ENCODE measurements at places on chromosomes 1 and 21.

GRCh38 chr1:7561331-7561921, 209.7 kb upstream of the VAMP3 start:
- no peak for DNase-seq

- DNase-seq: no peak
These were observed 50.9 kb upstream of the TARBP1 start for GRCh38 chr1:234529950-234530237.

- no peak for DNase-seq
These were observed 151.7 kb downstream of the ZC3H11B start for GRCh38 chr1:219460896-219461815.

DNA sequence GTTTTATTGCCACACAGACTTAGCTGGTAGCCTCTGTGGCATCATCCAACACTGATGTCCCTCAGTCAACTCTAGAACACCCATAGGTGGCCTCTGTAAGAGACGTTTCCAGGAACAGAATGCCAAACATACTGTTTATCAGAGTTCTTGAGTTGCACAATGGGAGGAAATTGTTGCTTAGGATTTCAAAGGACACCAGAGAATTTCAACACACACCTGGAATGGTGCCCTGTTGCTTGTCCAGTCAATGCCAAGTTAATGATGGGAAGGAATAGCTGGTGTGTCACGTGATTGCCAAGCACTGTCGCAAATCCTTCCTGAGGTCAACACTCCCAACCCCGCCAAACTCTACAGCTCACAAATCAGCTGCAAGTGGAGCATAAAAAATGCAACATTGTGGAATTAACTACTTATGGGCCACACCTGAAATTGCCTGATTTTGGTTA, 28.6 kb upstream of the DUSP23 start:
- peak; percentile 19 for DNase-seq

DNA sequence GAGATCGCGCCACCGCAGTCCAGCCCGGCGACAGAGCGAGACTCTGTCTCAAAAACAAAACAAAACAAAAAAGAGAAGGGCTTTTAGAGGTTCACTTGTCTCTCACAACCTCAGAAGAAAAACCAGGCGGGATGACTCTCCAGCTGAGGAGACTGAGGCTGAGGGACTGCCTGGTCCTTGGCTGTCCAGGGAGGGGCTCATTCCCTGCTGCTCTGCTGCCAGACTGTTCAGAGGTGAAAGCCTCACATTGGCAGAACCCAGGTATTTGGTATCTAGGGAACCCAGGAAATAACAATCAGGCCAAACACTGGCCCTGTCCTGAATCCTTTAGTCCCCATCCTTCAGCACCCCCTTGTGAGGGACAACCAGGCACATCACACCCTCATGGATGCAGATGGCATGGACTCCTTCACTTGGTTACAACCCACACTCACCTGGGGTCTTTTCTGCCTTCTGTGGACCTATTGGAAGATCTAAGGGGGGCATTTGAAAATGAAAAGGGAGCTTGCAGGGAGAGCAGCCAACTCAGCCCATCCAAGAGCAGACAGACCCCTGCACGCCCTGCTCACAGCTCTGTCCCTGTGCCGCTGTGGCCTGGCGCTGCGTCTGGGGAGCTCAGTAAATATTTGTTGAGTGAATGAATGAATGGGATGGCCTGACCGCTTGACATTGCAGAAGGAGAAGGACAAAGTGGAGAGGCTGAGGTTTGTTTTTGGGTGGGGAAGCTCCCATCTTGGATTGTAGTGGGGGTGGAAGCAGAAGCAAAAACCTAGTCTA, 33.4 kb downstream of the CD247 start:
- DNase-seq: no peak

- no peak for DNase-seq
These were observed 85.0 kb downstream of the MRPL37 start for GRCh38 chr1:54284781-54285529.

- no peak for DNase-seq
These were observed 136.8 kb upstream of the F3 start for GRCh38 chr1:94678202-94678848.

DNA sequence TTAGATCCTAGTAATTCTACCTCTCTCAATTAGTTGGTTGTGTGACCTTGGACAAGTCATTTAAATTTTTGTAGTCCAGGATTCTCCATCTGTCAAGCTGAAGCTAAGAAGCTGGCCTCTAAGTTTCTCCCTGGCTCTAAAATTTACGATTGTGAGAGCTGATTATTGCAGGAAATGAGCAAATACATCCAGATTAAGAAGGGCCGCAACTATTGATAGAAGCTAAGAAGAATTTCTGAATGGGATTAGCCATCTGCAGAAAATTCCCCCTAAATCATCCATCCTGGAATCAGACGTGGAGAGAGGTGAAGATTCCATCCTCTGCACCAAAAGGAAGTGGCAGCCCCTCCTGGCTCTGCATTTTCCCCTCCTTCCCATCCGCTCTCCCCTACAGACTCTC, 55.0 kb downstream of the HIVEP3 start:
- no peak for DNase-seq

DNA sequence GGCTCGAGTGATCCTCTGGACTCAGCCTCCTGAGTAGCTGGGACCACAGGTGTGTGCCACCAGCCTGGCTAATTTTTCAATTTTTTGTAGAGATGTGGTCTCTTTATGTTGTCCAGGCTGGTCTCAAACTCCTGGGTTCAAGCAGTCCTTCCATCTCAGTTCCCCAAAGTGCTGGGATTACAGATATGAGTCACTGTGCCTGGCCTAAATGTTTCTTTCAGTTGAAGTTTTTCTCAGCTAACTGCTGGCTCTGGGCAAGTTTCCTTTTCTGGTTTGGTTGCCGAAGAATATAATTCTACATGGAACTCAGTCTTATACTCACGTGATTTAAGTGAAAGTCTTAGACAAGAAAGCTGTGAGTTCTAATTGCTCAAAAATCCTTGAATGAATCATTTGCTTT, 57.0 kb downstream of the SASS6 start:
- no peak for DNase-seq

- DNase-seq: no peak
These were observed 119.7 kb downstream of the TGFB2 start for GRCh38 chr1:218464871-218465270.

DNA sequence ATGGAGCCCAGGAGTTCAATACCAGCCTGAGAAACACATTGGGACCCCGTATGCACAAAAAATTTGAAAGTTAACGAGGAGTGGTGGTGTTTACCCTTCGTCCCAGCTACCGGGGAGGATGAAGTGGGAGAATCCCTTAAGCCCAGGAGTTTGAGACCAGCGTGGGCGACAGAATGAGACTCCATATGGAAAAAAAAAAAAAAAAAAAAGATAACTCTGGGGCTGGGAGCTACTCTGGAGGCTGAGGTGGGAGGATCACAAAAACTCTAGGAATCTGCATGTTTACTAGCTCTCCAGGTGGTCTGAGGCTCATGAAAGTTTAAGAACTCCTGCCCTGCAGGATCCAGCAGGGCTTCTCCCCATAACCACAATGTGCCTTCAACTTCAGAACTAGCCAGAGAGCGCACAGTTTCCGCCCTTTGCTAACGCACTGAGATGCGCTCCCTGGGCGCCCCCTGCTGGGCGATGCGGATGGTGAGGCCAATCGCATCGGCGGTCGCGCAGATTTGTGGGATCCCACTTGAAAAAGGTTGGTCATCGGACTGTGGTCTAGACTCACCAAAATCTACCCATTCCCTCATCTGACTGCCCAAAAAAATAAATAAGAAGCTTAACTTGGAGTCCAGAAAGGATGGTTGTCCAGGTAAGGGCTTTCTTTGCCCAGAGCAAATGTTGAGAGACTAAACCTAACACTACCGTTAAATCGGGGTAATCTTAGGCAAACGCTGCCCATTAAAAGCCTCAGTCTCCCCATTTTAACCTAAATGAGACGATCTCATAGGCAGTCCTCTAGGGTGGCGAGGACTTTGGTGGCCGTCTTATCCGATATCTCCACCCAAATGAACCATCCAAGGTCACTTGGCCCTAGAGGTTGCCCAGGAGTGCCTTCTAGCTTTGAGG, 8.8 kb downstream of the ZNF683 start:
- DNase-seq: no peak

GRCh38 chr21:27466140-27466539, 499.3 kb upstream of the ADAMTS5 start:
- no peak for DNase-seq

DNA sequence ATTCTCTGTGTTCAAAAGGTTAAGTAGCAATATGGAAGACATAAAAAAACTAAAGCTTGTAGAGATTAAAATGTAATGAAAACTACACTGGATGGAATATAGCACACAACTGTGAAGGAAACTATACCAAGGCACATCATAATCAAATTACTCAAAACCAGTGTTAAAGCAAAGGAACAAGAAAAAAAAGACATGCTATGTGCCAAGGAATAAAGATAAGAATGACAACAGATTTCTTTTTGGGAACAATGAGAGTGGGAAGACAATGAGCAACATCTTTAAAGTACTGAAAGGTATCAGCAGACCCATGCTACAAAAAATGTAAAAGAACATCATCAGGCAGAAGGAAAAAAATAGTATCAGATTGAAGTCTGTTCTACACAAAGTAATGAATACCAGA, 157.8 kb downstream of the VPS13D start:
- DNase-seq: no peak

- DNase-seq: no peak
These were observed 148.4 kb upstream of the MAP1LC3C start for GRCh38 chr1:242147096-242147976.

DNA sequence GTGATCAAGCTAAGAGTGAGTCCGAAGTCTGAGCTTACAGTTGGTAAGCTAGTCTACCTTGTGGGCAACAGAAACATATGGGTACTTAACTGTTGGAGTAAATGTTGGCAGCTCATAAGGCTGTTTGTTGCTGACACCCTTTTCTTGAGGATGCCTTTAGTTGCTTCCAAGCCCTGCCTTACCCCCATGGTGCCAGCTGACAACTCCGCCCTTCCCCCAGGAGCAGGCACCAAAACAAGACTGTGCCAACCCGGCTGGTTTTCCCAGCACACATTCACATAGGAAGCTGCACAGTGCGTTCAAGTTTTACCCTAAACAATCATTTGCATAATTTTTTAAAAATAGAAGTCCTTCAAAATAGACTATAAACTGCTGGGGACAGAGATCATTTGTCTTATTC, 150.2 kb upstream of the LMO4 start:
- DNase-seq: no peak

- no peak for DNase-seq
These were observed 49.9 kb upstream of the CYP2J2 start for GRCh38 chr1:59976194-59977074.

DNA sequence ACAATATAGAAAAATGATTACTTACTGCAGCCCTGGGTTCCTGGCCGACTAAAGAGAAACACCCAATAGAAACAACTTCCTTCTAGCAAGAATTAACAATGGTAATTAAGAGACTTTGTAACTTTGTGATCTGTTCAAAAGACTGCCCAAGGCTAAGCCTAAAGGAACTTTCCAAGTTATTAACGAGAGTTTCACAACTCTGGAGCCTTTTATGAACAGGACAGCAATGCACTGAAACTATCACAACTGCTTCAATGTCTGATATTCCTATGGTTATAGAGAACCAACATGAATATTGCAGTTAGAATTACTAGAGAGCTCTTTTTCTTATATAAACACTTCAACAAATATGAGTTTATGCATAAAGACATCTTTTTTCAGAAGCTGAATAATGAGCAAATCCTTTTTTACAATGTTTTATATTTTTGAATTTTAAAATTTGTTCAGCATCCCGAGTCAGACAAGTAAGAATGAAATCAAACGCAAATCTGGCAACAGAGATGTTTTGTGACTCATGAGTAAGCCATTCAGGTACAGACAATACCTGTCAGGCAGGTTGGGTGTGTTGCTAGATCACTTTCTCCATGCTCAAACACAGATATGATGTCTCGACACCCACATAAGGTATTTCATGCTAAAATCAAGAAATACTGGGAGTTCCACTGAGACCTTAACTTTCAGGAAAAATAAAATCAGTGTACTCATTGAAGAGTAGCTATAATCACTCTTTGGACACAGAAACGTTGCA, 22.2 kb upstream of the KCNJ15 start:
- no peak for DNase-seq

GRCh38 chr1:97832481-97832880, 88.4 kb downstream of the DPYD start:
- no peak for DNase-seq

DNA sequence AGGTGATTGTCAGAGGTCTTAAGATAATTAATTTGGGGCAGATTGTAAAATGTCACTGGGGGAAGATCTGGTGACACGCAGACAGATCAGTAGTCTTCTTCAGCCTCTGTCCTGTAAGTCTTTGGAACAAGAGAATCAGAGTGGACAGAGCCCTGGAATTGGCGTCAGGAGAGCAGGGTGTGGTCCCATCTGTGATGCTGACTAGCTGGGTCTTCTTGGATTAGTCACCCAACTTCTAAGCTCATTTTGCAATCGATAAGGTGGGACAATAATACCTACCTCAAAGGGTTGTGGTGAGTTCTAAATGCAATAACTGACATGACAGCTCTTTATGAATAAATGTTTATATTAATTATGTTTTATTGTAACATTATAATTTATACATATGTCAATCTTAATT, 4.8 kb downstream of the FASLG start:
- no peak for DNase-seq

DNA sequence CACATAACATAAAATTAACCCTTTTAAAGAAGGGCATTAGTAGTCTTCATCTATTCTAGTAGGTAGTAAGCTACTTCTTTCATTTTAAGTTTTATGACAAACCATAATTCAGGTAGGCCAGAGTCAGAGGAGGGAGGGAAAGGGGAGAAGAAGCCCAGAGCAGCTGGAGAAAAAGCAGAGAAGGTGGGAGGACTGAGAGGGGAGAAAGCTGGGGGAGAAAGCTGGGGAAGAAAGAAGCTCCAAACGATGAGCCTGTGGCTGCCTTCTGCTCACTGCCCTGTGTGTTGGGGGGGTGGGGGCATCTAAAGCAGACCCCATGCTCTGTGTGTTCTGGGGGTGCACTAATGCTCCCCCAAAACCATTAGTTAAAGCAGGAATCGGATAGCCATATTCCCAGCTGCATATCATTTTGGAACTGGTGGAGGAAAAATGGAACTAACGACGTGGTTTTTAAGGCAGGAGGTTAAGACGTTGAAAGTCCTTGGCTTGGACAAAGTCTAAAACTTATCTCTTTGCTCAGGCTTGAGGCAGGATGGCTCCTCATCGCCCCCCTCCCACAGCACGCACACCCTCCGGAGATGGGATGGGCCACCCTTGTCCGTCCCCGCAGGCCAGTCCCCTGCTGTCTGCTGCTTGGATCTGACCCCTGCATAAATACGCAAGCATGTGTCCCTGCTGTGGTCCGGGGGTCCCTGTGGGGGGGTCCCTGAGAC, 184.2 kb downstream of the DYRK1A start:
- DNase-seq: no peak

DNA sequence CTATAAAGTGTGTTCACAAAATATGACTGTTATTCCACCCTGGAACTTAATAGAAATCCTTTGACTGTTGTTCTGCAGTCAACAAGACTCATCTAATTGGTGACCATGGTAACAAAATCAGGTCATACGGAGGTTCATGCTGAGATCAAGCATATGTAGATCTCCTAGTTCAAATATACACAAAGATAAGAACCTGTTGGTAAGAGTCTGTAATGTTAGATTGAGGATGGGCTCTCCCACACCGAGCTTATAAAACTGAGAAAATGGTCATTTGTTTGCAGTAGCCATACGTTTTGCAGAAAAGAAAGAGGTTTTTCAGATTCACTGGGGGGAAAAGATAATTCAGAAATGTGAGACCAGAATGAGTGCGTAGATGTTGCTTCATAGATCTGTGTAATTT, 468.1 kb downstream of the RPS6KC1 start:
- no peak for DNase-seq

GRCh38 chr1:53644909-53645689, 93.9 kb downstream of the GLIS1 start:
- DNase-seq: no peak

- no peak for DNase-seq
These were observed 843 bp downstream of the DIP2A start for GRCh38 chr21:46459356-46460112.

- no peak for DNase-seq
These were observed 18.3 kb downstream of the HOOK1 start for GRCh38 chr1:59833022-59833421.
